ENCODE measurements at places on chromosomes 2 and 18.
A peak's percentile ranks its signal among the peaks of the same experiment; 100 is the strongest.

DNA sequence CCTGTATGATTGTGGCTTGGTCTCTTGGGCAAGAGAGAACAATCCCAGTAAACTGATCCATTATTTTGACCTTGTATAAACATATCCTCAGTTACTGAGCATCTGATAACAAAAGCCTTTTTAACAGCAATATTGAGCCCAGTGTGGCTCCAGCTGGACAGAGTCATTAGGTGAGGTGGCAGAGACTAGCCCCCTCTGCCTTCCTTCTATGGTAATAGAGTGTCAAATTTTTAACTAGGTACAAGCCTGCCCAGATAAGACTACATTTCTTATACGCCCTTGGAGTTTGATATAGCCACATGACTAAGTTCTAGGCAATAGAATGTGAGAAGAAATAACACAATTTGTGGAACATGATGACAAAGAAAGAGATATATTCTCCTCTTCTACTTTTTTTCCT lies 56.2 kb downstream of the HNMT start:
- DNase-seq = no peak

- DNase-seq = no peak
Observed at GRCh38 chr2:63792530-63792929, 49.2 kb upstream of the UGP2 start.

- no peak for DNase-seq
Observed at GRCh38 chr2:17680119-17680518, 73.5 kb downstream of the SMC6 start.

- no peak for DNase-seq
Observed at GRCh38 chr18:50061876-50062517, 132.9 kb downstream of the MYO5B start.

DNA sequence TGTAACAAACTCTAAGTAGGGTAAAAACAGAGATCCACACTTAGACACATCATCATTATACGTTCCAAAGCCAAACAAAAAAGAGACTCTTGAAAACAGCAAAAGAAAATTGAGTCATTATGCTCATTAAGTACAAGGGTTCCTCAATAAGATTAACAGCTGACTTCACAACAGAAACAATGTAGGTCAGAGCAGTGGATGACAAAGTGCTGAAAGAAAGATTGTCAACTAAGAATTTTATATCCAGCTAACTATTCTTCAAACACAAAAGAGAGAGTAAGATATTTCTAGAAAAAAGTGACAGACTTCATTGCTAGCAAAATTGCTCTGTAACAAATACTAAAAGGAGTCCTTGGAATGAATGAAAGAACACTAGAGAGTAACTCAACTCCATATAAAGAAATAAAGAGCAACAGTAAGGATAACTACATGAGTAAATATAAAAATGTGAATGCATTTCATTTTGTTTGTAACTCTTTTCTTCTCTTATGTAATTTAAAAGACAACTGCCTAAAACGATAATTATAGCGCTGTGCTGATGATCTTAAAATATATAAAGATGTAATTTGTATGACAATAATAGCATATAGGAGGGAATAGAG lies 23.8 kb upstream of the DNER start:
- DNase-seq = no peak

GRCh38 chr2:196337208-196337953 lies 166.0 kb upstream of the STK17B start:
- DNase-seq = peak; percentile 28

DNA sequence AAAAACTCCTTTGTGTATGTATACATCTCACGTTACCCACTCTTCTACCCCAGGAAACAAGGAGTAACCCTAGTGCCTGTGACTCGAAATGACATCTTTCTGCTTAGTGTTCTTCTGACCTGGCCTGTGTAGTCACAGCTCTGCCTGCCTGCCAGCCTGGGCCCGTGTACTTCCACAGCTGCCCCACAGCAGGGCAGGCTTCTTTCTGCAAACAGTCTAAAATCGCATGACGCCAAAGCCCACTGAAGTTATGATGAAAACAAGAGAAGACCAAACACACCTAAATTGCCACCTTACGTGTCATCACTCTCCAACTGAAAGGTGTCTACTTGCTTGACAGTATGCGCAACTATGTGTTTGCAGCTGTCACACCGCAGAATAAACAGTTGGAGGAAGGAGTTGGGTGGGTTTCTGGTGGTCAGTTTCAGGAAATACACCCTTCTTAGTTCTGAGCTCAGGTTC lies 1.5 kb downstream of the GAREM1 start:
- peak; percentile 2 for DNase-seq

- DNase-seq = peak; percentile 15
Observed at GRCh38 chr2:54041135-54041534, 70.3 kb upstream of the PSME4 start.

DNA sequence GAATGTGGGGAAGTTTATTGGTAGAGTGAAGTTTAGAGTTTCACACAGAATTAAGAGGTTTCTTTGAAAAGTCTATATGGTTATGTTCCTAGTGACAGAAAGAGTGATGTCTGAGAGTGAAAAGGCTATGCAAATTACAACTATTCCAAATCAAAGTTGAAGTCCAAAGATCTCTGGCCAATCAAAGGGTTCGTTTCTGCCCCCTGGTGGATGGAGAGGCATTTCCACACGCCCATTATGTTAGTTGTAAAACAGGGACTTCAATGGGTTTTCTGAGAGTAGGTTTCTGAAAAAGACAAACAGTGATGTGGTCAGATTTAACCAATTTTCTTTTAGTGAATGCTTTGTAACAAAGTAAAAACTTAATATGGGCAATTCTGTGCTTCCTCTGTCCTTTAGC lies 441.5 kb upstream of the POU3F3 start:
- no peak for DNase-seq

- DNase-seq = no peak
Observed at GRCh38 chr2:154425994-154426393, 272.5 kb upstream of the KCNJ3 start.

DNA sequence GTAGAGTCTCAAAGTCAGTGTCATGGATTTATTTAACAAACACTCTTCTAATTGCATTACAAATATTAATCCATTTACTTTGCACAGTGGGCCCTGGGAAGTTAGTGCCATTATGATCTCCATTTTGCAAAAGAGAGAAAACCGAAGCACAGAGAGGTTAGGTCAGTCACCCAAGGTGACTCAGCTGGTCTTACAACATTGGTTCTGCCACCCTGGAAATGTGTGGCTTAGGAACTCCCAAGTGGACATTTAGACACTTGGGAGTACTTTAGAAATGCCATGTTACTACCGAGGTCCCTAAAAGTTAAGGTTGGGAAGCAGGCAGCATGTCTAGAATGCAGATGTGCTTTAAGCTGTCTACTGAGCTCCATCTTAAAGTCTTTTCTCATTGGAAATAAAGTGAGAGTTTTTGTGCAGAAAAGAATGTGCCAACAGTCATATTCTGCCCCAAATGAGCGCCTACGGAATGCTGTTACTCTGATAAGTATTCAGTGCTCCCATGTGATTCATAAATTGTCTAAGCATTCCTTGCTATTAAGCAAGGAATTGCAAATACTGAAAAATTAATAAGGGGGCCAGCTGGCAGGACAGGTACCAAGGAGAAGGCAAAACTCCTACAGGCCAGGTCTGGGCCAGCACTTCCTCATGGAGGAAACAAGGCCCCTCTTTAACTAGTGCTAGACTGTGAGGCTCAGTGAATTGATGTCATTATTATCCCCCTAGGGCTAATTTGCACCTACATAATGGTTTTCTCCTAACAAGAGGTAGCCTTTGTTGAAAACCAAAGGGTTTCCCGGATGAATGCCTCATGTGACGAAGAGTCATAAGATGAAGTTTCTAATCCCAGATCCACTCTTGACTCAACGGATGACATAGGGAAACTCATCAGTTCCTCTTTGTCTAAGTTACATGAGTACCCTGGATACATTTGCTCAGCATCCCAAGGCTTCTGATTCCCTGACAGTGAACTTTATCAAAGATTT lies 16.3 kb downstream of the NRP2 start:
- no peak for DNase-seq

DNA sequence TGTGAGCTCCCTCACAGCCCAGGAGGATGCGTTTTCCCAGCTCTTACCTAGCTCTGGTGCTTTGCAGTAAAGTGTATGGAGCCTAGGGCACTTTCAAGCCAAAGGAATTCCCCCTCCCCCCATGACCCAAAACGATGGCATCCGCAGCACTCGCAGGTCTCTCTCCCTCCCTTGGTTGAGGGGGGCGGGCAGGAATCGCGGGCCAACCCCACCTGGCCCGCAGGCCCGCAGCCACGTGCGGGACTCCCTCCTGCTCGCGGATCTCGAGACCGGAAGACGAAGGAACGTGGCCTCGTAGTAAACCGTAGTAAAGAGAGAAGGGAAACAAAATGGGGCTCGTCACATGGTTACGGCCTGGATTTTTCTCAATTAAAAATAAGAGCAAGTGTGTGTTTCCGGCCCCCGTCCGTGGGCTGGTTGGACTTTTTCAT lies 8.5 kb downstream of the IRS1 start:
- peak; percentile 80 for DNase-seq

DNA sequence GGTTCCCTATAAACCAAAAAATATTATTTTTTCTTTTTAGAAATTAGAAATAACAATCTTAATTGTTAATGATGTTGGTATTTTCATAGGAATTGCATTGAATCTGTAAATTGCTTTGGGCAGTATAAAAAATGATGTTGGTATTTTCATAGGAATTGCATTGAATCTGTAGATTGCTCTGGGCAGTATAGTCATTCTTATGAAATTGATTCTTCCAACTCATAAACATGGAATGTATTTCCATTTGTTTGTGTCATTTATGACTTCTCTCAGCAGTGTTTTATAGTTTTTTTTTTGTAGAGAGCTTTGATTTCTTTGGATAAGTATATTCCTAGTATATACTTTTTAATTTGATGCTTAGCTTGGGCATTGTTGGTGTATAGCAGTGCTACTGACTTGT lies 82.0 kb upstream of the NT5C1B start:
- DNase-seq = no peak

DNA sequence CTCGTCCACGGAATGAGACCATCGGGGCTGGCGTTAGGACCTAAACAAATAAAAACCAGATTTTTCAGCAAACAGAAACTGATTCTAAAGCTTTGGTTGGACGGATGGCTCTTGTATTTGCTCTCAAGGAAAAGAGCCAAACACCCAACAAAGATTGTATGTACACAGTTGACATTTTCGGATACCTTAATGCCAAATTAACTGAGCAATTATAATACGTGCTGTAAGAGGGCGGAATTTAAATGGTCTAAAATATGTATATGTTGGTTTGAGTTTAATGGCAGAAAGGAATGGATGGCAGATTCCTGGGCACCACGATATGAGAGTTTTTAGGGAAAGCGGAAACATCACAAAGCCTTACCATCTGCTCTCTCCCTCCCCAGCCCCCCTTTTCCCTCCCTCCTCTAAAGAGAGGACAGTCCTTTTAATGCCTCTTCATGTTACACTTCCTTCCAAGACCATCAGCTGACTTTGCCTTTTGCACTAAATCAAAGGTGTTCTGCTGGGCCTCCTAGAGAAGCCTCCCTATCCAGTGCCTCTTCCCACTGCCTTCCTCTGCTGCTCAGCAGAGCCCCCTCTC lies 33.3 kb downstream of the STAT1 start:
- DNase-seq = no peak

DNA sequence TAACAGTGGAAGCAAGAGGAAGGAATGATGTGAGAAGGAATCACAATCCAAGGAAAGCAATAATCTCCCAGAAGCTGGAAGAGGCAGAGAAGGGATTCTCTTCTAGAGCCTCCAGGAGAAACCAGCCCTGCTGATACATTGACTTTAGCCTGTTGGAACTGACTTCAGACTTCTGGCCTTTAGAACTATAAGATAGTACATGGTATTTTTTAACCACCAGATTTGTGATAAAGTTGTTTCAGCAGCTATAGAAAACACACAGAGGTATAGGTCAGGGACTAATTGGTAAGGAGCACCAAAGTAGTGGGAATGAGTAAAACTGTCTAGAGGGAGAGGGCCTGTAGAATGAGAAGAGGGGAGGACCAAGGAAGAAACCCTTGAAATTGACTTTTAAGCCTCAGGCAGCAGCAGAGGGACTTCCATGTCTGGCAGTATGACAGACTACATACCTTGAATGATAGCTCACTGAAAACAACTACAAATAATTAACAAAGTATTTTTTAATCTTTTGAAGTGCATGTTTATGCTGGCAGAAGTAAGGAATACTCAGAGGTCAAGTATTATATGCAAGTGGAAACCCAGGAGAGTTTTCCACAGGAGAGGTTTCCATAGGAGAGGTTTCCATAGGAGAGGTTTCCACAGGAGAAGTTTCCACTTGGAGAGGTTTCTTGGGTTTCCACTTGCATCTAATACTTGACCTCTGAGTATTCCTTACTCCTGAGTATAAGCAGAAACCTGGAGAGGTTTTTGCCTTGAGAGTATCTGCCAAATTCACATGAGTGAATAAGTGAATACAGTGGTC lies 33.8 kb upstream of the TMEM17 start:
- no peak for DNase-seq

DNA sequence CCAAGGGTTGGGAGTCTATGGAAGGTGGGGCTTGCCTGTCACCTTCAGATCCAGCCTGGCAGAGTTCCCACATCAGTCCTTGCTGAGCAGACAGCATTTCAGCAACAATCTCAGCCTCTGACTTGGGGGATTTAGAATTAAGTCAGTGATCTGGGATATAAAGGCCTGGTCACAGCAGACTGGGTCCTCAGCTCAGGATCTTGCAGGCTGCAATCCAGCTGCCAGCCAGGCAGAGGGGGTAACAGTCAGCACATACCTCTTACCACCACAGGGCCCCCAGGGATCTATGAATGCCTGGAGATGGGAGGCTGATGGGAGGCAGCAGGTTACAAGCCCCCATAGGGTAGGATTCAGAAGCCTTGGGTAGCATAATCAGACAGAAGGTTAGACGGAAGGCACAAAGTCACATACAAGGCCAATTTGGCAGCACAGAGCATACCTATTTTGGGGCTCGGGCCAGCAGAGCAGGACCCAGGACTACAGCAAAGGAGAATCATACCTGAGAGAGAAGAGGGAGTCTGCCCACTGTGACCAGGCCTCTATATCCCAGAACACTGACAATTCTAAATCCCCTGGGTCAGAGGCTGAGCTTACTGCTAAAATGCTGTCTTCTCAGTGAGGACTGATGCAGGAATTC lies 163.5 kb downstream of the MTCL1 start:
- DNase-seq = no peak

GRCh38 chr2:239155806-239156480 lies 244.9 kb downstream of the HDAC4 start:
- no peak for DNase-seq

DNA sequence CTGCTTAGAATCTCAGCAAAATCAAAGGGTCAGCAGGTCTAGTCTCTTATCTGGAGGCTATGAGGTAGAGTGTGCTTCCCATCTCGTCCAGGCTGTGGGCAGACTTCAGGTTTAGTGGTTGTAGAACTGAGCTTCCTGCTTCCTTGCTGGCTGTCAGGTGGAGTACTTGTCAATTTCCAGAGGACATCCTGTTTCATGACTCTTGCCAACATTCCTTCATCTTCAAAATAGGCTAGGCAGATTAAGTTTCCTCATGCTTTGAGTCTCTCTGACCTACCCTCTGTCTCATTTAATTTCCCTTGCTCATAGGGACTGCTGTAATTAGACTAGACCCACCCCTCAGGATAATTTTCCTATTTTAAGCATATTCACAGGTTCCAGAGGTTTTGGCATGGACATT lies 562.6 kb downstream of the SPAG16 start:
- DNase-seq = no peak

Measured in CD4-positive, alpha-beta T cell treated with Interleukin-21 for 1 hour (primary cell).